ENCODE measurements at places on chromosomes 4 and X.
A peak's percentile ranks its signal among the peaks of the same experiment; 100 is the strongest.

DNA sequence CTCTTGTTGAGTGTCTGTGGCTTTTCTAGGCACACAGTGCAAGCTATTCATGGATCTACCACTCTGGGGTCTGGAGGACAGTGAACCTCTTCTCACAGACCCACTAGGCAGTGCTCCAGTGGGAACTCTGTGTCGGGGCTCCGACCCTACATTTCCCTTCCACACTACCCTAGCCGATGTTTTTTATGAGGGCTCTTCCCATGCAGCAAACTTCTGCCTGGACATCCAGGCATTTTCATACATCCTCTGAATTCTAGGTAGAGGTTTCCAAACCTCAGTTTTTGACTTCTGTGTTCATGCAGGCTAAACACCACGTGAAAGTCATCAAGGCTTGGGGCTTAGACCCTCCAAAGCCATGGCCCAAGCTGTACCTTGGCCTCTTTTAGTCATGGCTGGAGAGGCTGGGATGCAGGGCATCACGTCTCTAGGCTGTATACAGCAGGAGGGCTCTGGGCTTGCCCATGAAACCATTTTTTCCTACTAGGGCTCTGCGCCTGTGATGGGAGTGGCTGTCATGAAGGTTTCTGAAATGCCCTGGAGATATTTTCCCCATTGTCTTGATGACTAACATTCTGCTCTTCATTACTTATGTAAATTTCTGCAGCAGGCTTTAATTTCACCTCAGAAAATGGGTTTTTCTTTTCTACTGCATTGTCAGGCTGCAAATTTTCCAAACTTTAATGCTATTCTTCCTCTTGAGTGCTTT, 249.8 kb upstream of the CPEB2 start:
- no peak for DNase-seq

GRCh38 chrX:80803495-80803894, 6.2 kb downstream of the BRWD3 start:
- no peak for DNase-seq

DNA sequence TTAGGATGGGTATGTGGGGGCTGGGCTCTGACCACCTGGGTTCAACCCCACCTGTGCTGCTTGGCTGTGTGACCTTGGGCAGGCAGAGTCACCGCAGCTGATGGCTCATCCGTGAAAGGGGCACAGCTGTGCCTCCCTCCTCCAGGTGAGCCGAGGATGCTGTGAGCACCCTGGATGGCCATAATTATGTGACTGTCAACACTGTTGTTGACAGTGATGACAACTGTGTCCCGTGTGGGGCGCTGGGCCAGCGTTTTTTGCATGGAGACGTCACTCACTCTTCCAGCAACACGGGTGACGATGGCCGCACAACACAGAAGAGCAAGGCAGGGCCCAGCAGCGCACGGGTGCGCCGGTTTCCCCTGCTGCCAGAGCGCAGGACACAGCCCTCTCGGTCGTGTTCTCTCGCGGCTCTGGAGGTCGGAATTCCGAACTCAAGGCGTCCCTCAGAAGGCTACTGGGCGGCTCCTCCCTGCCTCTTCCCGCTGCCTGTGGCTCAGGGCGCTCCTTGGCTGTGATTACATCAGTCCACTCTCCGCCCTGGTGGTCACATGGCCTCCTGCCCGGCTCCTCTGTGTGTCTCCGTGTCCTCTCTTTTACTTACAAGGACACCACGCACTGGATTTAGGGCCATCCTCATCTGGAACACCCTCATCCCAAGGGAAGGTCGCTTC, 1.3 kb downstream of the SH3TC1 start:
- DNase-seq = no peak

DNA sequence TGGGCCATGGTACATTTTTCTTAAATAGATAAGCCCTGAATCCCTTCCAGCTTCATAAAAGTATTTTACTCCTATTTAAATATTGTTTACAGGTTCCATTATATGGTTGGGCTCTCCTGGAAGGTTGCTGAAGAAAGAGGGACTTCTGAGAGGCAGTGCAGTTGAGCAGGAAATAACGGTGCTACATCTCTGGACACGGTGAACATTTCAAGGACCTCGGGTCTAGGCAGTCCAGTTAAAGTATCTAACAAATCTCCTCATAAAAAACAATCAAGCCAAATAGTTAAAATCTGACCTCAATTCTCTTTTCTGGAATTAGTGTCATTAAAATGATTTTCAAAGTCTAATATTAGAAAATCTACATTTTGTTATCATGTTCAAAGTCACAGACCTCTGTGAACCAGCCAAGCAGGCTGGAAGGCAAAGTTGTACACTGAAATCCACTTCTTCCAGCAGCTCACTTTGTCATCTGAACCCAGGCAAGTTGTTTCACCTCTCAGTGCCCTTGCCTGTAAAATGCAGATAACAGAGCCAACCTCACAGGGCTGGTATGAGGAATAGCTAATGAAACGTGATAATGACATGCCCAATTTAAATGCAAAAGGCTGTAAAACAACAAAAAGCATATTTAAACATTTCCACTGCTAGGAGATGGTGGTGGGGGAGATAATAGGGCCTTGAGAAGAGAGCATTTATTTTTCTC, 267.0 kb upstream of the KLF3 start:
- DNase-seq = no peak

DNA sequence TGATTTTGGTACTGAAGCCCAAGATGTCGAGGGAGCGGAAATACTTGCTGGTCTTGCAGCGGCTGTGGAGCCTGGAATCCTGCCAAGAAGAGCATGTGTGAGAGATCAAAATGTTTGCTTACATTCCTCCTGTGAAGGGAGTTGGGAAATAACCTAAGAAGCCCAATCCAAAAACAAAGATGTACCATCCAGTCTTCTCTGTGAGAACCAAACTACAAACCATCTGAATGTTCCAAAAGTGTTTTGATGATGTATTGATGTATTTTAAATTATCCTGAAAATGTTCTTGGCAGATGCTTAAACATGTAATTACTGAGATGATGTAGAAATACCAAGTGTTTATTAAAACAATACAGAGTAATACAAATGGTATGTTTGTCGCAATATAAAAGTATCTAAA, 10.1 kb upstream of the ADH1A start:
- peak; percentile 13 for DNase-seq

DNA sequence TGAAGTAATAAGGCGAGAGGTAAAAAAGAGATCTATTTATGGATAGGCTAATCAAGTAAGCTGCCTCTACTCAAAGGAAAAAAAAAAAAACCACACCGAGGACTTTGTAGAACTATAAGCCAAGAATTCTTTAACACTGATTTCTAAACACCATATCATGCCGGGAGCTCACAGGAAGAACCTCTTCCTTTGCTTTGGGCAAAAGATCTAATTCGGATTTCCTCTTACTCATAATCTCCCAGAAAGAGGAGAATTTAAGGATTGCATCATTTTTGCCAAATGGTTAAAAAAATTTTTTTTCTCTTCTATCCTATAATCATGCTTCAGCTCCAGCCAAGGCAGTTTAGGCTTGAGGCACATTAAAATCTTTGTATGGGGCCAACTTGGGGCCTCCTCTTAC, 95.5 kb downstream of the ZNF827 start:
- DNase-seq = no peak

DNA sequence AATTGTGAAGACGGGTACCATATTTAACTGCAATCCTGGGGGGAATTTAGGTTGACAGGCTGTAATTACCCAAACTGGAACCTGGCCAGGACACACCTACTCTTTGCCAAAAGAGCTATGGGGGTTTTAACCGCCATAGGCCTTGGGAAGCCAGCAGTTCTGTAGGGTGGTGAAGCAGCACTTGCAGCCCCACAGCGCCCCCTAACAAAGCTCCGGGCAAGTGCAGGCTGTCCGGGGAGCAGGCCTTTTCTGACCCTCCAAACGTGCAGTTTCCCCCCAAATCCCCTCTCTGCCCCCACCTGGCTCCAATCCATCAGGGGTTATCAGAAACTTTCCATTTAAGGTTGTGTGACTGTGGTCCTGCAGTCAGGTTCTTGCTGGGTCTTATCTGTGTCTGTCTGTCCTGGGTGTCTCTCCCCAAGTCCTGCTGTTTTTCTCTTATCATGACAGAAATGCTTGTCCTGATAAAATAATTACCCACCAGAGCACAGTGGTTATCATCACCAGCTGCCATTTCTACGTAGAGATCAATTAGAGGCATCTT, 350.9 kb downstream of the MID1IP1 start:
- peak; percentile 10 for DNase-seq

GRCh38 chrX:80812176-80812575, 2.5 kb upstream of the BRWD3 start:
- DNase-seq = peak; percentile 45

DNA sequence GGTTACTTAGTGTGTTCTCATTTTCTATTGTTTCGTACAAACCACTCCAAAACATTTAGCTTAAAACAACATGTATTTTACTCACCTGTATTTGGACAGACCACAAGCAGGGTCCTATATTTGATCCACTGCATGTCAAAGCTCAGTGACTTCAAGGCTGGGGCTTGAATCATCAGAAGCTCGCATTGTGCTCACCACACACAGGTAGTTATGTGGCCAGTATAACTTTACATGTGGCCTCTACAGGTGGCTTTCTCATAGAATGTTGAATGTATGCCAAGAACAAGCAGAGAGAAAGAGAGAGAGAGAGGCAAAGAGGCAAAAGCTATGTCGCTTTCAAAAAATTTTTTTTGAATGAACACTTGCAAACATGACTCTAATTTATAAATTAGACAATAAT, 107.6 kb downstream of the QRFPR start:
- no peak for DNase-seq

- DNase-seq = no peak
Observed at GRCh38 chr4:5446595-5447226, 261.6 kb downstream of the EVC2 start.

DNA sequence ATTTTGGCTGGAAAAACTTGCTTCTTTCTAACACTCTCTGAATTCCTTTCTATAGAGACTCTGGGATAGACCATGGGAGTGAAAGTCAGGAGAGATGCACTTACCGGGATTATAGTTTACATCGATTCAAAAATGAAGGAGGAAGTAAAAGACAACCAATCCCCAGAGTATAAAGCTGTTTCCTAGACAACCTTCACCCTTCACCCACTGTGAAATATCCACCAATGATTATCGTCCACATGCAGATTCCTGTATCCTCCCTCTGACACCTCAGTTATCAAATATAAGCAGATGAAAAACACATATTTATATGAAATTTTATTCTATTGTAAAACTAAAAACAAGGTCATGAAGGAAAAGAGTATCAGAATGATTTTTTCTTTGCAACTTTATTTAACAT, 258.8 kb upstream of the GK2 start:
- DNase-seq = no peak

GRCh38 chrX:153925739-153926551, at the start of gene ARHGAP4:
ARHGAP4 (minus strand) TSS chrX:153926264; CDS start chrX:153926202, 62 bp downstream.
- no peak for DNase-seq

DNA sequence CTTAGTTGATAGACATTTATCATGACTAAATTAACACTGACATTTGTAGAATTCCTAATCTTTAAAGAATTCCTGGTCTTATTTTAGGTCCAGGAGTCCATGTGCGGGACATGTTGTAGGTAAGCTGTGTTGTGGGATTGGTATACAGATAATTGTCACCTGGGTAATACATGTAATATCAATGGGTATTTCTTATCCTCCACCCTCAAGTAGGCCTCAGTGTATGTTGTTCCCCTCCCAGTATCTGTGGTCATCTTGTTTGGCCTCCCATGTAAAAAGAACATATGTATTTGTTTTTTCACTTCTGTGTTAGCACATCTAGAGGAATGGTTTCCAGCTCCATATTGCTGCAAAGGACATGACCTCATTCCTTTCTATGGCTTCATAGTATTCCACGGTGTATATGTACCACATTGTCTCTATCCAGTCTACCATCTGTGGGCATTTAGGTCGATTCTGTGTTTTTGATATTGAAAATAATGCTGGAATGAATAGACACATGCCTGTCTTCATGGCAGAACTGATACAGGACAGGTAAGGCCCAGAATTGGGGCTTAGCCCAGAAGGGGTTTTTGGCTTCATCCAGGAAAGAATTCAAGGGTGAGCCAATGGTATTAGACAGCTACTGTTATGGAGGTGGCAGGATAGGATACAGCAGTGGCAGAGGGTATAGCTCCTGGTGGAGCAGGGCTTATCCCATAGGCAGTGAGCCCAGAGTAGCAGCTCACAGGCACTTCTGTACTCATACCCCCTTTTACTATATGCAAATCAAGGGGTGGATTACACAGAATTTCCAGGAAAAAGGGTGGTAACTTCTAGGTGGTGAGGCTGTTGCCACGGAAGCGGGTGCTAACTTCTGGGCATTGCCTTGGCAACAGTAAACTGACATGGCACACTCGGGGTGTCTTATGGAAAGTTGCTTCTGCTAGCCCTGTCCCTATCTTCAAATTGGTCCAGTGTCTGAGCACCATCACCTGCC, 66.1 kb upstream of the WDR1 start:
- no peak for DNase-seq

- DNase-seq = no peak
Observed at GRCh38 chr4:187811591-187811990, 184.0 kb upstream of the ZFP42 start.

DNA sequence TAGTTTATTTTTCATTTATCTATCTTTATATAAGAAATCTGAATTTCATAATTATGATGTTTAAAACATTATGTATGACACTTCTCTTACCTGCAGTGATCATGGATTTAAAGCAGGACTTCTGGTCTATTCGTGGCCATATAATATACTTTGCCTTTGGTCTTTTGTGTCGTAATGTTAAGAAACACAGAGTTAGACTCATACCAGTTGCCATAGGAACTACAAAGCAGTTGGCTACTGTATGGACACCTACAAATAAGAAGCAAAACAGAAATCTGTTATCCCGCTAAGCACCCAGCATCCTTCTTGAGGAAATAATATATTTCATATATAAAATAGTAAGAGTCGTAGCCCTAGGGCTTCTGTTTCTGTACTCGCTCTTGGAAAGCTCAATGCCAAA, 4.3 kb downstream of the SEPSECS start:
- no peak for DNase-seq

- no peak for DNase-seq
Observed at GRCh38 chr4:1970926-1971325, 37.8 kb downstream of the NELFA start.

DNA sequence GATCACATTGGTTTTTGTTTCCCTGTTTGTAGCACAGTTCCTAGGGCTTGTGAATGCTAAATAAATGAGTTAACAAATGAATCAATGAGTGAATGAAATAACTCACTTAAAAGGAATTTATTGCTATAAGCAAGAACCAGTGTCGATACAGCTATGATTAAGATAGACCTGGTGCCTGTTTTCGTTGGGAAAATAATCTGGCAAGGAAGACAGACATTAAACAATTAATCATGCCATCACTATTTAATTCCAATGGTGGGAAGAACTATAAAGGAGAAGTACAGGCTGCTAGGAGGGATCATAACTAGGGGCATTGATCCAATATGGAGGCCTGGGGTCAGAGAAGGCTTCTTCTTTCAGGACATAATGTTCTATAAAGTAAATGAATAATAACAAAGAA, 4.5 kb upstream of the CBR4 start:
- DNase-seq = no peak

GRCh38 chr4:151304755-151305154, 20.6 kb downstream of the SH3D19 start:
- DNase-seq = peak; percentile 57

DNA sequence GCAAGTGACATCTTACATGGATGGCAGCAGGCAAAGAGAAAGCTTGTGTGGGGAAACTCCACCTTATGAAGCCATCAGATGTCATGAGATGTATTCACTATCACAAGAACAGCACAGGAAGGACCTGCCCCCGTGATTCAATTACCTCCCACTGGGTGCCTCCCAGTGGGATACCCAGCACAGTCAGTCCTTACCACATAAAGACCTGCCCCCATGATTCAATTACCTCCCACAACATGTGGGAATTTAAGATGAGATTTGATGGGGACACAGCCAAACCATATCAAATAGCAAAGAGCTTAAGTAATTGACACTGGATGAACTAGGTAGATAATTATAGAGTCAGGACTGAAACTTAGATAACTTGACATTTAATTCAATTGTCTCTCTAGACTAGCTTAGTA, 85.6 kb downstream of the SLIT2 start:
- DNase-seq = no peak
